ENCODE measurements at places on chromosomes 16 and 17.

GRCh38 chr16:2084895-2085625 lies 37.3 kb downstream of the TSC2 start:
- DNase-seq = no peak

- no peak for DNase-seq
Observed at GRCh38 chr16:27455700-27456099, 53.7 kb downstream of the IL21R start.

- DNase-seq = no peak
Observed at GRCh38 chr17:8846768-8847211, 20.7 kb downstream of the PIK3R6 start.

- no peak for DNase-seq
Observed at GRCh38 chr16:50627419-50627818, 53.7 kb downstream of the SNX20 start.

GRCh38 chr16:63925221-63925620 lies 1196.6 kb downstream of the CDH11 start:
- no peak for DNase-seq
